CD4-positive, alpha-beta T cell (primary cell): ENCODE measurements at places on chromosomes 1 and 21.

DNA sequence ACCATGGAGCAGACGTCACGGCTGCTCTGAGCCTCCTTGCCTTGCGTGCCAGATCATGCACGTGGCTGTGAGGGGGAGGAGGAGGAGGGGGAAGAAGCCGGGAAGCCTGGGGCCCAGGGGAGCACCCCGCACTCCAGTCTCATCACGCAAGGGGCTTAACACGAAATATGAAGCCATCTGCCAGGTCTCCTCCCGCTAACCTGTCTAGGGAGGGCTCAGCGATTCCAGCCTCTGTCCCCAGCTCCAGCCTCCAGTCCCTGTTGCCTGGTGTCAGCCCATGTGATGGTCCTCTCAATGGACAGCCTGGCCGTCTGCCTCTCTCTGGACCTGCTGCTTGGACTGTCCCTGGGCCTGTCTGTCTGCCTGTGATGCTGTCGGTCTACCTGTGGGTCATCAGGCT lies 22.5 kb upstream of the C1QA start:
- DNase-seq = no peak

GRCh38 chr1:108644984-108645383 lies 15.9 kb downstream of the HENMT1 start:
- peak; percentile 37 for DNase-seq

GRCh38 chr1:77433934-77434333 lies 152.1 kb downstream of the AK5 start:
- no peak for DNase-seq

GRCh38 chr1:72034827-72035226 lies 247.5 kb downstream of the NEGR1 start:
- DNase-seq = no peak

DNA sequence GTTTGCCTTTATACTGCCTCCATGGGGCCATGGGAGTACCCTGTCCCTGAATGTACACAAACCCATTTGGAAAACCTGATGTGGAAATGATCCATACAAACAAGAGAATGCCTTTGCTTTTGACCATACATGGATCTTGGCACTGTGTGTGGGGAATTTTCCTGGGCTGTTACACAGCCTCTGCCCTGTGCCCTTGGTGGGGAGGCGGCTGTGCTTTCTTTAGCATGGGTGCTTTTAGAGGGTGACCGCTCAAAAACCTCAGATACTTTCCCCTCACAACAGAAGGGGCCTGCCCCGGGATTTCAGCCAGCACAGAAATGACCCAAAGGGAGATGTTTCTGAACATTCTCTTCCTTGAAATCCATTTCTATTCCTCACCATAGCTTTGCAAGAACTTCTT lies 194.8 kb downstream of the LMO4 start:
- no peak for DNase-seq

DNA sequence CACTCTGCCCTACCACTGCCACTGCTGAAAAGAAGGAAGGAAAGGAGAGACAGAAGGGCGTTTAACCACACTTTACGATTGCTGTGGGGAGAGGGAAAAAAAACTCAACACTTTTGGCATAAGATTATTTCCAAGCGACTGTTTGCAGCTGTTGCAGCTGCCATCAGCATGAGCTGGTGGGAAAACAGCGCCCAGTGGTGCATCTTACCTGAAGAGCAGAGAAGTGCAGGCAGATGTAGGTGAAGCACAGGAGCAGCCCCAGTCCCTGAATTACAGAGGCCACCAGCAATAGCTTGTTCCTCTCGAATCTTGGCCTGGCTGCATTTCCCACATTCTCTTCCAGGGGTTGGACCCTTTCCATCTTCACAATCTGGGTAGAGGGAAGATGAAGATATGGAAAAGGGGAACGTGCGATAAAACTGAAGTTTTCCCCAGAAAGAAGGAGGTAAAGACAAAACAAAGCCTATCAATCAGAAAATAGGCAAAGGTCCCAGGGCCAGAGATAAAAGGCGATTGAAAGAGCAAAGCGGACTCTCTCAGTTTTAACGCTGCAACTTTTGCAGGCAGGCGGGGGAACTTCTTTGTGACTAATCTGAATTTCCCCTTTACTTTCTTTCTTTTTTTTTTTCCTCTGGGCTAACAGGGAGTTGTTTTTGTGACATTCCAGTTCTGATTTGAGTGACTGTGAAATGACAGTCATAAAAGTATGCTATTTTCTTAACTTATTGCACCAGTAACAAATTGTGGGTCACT lies at the start of gene TNFSF4:
Gene TNFSF4 (minus strand): TSS at position 516 of the 753 bp plus-strand sequence. CDS start 155 bp downstream, at position 361.
- DNase-seq = no peak

DNA sequence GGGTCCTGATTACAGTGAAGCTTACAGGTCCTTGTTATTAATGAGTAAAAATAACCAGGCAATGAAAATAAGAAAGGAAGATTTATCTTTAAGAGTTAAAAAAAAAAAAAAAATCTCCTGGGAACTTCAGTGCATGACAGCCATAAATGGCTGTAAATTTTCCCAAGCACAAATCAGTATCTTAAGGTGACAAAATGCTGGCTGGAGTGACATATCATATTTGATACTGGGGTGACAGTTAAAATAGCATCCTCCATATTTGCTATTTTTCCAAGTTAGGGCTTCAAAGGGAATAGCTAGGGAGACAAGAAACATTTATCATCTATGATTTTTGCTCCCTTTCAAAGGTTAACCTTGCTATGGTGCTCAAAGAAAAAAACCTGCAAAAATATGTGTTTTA lies 226.6 kb downstream of the PRDM2 start:
- DNase-seq = no peak

DNA sequence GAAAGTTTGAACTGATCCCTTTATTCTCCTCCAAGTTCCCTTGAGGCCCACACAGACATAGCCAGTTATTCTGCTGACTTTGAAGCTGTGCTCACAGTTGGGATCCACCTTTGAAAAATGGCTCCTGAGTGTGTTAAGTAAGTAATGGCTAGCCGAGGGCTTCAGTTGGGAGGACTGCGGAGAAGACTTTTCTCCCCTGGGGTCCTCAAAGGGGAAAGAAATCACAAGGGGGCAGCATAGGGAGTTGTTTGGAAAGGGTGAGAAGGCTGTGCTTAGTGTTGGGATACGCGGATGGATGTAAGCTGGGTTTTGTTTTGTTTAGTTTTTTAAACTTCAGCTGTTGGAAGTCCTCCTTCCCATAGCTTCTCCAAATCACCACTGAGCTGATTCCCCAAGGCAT lies 8.3 kb downstream of the PGM1 start:
- DNase-seq = no peak

DNA sequence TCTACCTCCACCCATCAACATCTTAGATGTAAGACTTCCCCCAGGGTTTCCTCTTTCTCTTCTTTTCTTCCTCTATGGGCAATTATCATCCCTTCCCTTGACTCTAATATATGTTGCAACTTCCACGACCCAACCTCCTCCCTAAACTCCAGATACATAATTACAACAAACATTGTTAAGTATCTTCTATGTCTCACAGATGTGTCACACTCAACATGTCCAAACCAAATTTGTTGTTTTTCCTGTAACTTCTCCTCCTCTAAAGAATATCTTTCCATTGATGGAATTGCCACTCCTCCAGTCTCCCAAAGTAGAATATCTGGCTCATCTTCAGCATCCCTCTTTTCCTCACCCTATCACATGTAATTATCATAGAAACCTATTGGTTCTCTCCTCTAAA lies 314.2 kb downstream of the RWDD3 start:
- DNase-seq = no peak

DNA sequence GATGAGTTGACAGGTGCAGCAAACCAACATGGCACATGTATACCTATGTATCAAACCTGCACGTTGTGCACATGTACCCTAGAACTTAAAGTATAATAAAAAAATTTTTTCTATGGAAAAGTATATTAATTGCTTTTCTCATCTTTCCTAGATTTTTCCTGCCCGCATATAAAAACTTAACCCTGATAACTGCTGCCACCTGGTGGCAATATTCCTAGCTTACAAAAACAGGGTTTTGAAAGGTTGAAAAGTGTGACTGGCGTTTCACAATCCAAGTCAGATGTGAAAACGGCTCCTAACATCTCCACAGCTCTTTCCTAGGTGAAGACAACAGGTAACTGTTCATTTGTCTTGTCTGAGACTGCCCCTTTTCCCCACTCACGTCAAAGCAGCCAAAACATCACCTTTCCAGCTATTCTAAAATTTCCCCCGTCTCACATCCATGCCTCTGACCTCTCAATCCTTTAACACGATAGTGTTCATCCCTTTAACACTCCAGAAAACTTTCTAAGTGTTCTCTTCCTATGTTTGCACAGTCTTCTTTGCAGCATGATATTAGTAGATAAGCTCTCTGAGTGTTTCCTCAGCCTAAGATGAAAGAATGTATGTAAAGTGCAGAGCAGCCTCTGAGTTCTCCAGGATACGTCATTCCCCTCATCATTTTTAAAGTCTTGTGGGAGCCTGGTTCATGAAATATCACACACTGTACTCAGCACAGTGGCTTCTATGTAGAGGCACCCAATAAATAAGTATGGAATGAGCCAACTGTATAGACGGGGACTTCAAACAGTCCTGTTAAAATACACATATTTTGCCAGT lies 27.5 kb downstream of the OVGP1 start:
- peak; percentile 7 for DNase-seq

GRCh38 chr1:183372586-183373230 lies 45.5 kb downstream of the NMNAT2 start:
- DNase-seq = no peak

GRCh38 chr1:231338270-231339128 lies at the start of gene SPRTN:
SPRTN (plus strand) TSS chr1:231338293; CDS start chr1:231338384, 91 bp downstream.
- no peak for DNase-seq

DNA sequence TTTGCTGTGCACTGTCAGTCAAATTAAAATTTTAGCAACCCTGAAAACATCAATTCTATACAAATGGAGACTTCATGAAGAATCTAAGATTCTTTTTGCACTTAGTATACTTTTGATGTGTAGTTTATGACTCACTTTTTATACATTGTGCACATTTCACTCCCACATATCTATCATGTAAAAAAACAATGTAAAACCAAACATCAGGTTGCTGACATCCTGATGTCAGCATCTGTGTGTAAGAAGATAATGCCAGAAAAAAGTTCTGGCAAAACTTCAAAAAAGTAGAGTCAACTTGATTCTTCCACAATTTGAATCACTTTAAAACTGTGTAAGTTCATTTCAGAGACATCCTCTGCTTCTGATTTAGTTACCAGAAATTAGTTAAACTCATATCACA lies 115.7 kb downstream of the CENPF start:
- no peak for DNase-seq

DNA sequence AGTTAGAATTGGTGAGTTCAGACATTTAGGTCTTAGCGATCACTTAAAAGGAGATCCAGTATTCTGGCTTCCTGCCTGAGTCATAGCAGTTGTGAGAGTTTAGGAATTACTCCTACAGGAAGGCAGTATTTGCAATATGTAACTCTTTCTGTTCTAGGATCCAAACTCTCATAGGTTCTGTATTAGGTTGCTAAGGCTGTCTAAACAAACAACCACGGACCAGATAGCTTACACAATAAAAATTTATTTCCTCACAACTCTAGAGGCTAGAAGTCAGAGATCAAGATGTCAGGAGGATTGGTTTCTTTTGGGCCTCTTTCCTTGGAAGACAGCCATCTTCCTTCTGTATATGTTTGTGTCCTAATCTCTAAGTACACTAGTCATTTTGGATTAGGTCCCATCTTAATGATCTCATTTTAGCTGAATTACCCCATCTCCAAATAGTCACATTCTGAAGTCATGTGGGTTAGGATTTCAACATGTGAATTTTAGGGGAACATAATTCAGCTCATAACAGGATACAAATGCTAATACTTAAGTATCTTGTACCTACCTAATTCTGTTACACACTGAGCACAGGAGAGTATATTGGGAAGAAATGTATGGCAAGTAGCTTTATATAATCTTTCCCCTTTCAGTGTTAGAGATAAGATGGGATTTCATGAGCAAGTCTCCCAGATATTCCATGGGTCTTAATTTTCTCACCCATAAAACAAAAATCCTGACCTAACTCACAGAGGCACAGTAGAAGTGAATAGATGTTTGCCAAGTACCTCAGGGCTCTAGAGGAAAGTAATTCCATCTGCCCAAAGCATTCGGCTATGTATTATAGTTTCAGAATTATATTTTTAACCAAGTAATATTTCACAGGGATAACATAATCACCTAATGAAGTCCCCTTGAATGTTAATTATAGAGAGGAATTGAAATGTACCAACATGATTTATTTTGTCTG lies 144.4 kb downstream of the PTBP2 start:
- no peak for DNase-seq

DNA sequence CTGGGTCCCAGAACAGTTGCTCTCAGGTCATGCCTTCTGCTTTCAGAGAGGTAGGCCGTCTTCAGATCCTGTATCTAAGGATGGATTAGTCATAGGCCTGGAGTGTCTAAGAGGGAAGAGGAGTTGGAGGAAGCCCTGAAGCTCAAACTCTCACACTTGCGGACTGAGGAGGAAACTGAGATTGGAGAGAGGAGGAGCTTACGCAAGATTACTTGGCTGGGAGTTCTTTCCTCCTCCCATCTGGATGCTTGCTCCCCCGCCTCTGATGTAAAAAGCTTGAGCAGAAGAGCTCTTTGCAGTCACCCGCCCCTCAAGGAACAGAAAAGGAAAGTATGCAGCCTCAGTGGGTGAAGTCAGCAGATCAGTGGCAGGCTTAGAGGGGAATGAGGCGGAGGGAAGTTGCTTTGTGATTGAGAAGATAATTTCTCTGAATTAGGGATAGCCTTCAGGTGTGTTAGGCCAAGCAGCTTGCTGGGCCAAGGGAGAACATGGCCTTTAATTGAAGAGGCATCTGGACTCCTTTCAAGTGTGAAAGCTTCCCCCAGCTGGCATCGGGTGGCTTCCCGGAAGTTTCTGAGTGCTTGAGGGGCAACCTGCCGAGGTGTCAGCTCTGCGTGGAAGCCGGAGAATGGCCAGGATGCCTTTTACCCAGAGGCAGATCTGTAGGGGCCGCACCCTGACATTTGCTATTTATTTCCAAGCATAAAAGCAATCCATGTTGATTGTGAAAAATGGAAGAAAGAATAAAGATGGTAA lies 6.6 kb downstream of the ADORA1 start:
- no peak for DNase-seq

- no peak for DNase-seq
Observed at GRCh38 chr1:171912509-171913175, 71.3 kb downstream of the DNM3 start.

DNA sequence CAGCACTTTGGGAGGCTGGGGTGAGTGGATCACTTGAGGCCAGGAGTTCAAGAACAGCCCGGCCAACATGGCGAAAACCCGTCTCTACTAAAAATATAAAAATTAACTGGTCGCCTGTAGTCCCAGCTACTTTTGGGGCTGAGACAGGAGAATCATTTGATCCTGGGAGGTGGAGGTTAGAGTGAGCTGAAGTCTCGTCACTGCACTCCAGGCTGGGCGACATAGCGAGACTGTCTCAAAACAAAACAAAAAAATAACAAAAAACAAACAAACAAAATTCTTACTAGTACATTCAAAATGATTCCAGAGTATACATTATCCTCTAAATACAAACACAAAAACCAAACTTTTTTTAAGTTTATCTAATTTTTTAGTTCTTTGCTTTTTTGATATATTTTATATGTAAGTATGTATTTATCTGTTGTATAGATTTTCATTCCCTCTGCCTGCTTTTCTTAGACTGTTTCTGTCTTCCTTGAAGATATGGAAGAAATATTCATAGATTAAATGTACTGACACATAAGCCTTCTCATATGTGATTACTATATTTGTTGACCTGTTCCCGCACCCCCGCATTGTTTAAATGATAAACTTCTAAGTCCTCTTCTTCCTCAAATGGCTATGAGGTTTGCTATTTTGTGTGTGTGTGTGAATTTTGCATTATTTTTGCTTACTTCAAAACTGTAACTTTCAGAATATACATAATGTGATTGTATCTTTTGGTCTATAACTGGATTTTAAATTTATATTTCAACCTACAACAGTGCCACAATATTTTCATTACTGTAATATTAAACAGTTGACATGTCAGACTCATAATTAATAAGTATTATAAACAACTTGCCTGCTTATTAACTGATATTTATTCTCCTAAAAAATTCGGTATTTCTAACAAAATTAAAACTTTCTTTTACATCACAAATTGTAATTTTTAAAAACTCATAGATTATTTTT lies 1674.1 kb upstream of the B3GALT2 start:
- no peak for DNase-seq
